Stimulated activated CD4-positive, alpha-beta T cell treated with anti-CD3 and anti-CD28 coated beads, Interleukin-2, amount 100 ng/mL, for 4 hours (primary cell): ENCODE measurements at places on chromosomes 7 and 10.

DNA sequence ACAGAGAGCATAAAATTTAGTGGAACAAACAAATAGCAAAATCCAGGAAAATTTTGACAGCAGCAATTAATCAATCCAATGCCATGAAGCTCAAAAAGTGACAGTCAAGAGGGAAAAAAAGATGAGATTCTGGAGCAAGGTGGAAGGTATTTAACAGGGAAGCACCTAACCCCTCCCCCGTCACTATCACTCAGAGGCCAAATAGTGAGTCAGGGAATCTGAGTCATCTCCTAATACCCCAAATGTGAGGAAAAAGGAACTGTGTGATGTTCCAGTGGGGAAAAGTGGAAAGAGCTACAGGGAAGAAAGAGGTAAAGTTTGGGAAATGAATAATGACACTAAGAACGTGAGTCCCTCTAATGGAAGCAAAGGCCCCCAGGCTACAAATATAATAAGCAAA, 113.2 kb upstream of the PHF14 start:
- DNase-seq: no peak

DNA sequence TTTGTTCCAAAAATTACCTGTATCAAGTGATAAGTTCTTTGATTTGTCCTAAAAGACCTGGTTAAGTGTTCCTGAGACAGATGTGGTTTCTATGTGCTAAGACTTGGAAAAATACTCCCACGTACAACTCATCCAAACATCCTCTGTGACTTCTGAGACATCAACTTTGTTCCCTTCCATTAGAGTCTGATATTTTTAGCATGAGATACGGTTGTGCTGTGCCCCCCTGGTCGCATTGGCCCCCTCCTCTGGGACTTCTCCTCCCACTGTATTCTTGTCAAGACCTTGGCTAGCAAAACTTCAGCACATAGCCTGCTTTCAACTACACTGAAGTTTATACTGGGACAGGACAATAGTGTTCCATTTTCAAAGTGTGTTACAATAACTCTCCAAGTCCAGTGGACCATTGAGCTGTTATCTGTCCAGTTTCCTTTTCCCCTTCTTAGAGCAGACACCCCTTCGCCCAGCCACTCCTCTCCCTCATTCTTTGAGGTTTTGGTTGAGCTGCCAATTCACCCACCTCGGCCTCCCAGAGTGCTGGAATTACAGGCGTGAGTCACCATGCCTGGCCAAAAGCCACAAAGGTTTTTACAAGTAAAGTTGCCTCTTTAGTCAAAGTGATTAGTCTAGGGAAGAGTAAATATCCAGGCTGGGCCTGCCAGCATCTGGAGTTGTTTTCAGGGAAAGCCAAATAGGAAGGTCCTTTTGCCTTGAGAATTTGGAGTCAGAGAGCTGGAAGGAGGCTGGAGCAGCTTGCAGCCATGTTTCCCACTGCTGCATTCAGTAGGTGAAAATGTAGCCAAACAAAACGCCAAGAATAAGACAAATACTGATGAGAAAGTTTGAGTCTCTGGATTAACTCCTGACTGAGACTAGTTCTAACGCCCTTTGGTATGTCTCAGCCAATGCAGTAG, 17.8 kb upstream of the PDLIM1 start:
- no peak for DNase-seq

DNA sequence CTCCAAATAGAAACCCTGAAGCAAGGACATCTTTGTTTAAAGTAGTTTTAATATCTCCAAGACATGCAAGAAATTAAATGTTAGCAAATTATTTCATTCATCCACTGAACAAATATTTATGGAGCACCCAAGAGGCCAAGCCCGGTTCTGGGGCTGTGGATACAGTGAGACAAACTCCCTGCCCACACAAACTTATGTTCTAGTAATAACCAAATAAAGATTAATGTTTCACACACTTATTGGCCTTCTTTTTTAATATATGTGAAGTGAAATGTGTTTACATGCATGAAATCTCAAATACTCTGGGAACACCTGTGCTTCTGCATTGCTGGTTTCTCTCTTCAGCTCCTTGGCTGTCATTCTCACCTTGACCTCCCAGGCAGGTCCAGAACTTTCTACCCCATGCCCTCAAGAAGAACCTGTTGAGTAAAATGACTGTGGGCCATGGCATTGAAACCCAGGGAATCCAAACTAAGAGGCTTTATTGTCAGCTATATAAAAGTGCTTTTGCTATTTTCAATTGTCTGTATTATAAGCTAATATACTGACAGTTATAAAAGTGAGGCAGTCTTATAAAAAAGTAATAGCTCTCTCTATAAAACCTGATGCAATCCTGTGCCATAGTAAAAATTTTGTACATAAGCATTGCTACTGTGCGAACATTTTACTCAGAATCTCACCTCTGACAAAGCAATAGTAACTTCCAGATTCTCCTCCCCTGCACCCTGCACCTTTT, 43.7 kb downstream of the SVIL start:
- DNase-seq: no peak

- DNase-seq: no peak
These were observed 175.8 kb downstream of the KCNMA1 start for GRCh38 chr10:77461636-77462296.

DNA sequence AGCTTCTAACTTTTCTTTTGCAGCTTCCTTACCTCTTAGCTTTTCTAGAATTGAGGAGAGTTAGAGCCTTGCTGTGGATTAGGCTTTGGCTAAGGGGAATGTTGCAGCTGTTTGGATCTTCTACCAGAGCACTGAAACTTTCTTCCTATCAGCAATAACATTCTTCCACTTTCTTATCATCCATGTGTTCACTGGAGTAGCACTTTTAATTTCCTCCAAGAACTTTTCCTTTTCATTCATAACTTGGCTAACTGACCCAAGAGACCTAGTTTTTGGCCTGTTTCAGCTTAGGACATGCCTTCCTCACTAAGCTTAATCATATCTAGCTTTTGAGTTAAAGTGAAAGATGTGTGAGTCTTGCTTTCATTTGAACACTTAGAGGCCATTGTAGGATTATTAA, 19.6 kb downstream of the MINPP1 start:
- no peak for DNase-seq

DNA sequence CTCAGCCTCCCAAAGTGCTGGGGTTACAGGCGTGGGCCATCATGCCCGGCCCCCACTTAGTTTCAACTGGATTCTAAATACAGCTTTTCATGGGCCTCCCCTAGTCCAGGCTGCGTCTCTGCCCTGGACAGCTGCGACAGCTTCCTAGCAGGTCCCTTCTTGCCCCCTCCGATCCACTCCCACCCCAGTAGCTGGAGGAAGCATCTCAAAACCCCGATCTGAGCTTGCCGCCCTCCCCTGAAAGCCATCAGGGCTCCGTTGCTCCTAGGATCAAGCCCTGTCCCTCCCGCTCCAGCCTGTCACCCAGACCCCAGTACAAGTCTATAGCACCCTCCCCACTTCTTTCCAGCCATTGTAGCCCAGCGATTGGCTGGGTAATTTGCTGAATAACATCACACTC, 64.5 kb downstream of the VWA2 start:
- no peak for DNase-seq

GRCh38 chr7:51369746-51370145, 53.1 kb upstream of the COBL start:
- no peak for DNase-seq

- DNase-seq: no peak
These were observed 52.1 kb downstream of the SUFU start for GRCh38 chr10:102555781-102556328.

DNA sequence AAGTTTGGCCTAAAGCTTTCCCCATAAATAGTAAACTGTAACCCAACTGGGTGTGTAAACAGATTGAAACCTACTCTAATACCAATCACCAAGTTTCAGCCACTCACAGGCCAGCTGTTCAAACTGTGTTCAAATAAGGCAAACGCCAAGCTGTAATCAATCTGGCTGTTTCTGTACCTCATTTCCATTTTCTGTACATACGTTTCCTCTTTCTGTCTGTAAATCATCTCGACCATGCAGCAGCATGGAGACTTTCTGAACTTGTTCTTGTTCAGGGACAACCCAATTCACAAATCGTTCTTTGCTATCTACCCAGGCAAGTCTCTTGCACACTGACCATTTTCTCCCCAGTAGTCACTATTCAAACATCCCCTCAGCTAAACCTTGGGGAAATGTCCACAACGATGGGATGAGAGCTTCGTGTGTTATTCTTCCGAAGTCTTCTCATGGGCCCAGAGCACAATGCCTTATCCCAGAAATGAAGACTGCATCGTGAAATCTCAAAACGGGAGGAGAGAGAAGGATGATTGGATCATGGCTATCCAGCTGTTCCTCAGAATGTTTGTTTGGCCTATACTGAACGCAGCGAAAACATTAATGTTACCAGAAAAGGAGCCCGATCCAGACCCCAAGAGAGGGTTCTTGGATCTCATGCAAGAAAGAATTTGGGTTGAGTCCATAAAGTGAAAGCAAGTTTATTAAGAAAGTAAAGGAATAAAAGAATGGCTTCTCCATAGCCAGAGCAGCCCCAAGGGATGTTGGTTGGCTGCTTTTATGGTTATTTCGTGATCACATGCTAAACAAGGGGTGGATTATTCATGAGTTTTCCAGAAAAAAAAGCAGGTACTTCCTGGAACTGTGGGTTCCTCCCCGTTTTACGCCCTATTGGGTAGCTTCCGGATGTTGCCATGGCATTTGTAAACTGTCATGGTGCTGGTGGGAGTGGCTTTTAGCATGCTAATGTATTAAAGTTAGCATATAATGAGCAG, 86.2 kb downstream of the SLC16A9 start:
- DNase-seq: no peak

DNA sequence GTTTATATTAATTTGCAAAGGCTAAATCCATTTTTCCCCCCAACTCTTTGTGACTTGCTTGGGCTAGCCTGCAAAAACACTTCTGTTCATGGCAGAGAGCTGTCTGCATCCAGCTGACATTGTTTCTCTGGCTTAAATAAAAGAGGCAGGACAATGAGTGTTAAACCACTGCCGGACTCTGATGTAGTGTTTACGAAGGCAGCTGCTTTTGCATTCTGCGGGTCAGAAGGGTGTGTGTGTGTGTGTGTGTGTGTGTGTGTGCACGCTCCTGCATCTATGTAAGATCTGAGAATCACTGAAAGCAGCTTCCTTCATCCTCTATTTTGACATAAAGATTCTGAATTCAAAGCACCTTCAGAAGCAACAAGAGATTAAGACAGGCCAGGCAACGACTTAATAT, 28.3 kb downstream of the NRP1 start:
- DNase-seq: no peak

GRCh38 chr7:94088560-94088959, 84.4 kb upstream of the BET1 start:
- no peak for DNase-seq

DNA sequence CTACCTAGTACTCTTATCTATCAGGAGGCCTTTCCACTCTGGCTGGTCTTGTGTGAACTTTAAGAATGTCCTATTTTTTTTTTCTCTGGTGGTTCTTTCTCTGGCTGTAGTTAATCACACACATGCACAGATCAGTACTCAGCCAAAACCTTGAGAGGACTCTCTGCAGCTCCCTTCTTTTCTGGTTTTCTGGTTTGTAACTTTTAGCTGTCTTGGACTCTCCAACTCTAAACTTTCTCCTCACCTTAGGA, 54.9 kb upstream of the HELLS start:
- DNase-seq: no peak
